ENCODE measurements at places on chromosomes 5 and 9.
A peak's percentile ranks its signal among the peaks of the same experiment; 100 is the strongest.

DNA sequence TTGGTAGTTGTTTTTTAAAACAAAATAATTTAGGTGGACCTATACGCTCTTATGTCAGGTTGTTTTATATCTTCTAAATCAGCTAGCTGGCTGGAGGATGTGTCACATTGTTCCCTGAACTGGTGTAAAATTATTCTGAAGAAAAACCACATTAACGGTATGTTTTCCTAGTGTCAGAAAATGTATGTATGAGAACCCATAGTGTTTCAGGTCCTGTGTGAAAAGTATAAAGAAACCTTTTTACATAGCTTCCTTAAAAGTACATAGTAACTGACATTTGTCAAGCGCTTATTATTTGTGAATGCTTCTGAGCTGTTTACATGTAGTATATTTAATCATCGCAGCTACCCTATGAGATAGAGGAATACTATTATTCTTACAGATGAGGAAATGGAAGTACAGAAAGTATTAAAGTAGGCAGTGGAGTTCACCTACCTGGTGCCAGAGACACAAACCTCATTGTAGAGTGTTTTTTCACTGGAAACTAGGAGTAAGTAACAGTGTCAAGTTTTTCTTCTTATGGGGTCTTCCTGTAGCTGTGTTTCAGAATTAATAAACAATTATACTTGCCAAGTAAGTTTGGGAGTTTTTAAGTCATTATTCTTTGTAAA, 10.4 kb upstream of the FAM120AOS start:
- DNase-seq: no peak

DNA sequence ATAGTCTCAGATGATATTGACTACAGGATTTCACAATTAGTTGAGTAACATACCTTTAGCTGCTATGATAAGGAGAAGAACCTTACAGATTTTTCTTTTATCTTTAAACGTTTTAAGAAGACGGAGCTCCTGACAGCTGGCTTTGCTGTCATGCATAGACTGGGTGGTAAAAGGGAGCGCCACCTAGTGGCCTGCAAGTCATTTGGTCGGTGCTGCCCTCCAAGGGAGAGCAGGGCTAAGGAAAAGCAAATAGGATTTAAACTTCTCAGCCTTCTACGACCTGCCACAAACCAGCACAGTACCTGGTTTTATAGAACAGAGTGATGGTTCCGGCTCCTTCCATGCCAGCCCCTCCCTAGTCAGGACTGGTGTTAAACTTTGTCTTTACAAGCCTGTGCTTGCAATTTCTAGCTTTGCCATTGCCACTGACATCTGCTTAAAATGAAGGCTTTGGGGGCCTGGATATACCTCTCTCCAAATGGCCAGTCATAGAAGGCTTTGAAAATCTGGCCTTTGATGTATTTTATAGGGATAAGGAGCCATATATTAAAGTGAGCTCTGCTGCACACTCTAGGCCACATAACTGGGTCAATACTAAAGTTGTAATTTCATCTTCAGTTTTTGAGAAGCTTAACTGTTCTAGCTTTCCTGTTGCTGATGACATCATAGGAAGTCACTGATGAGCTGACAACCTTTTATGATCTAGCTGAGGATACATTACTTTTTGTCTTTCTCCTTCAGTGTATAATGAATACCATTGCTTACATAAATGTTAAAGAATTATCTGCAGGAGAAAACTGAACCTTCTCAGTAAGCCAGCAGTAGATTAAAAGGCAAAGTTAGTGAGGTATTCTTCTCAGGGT, 31.1 kb upstream of the ADAMTSL1 start:
- DNase-seq: peak; percentile 2

DNA sequence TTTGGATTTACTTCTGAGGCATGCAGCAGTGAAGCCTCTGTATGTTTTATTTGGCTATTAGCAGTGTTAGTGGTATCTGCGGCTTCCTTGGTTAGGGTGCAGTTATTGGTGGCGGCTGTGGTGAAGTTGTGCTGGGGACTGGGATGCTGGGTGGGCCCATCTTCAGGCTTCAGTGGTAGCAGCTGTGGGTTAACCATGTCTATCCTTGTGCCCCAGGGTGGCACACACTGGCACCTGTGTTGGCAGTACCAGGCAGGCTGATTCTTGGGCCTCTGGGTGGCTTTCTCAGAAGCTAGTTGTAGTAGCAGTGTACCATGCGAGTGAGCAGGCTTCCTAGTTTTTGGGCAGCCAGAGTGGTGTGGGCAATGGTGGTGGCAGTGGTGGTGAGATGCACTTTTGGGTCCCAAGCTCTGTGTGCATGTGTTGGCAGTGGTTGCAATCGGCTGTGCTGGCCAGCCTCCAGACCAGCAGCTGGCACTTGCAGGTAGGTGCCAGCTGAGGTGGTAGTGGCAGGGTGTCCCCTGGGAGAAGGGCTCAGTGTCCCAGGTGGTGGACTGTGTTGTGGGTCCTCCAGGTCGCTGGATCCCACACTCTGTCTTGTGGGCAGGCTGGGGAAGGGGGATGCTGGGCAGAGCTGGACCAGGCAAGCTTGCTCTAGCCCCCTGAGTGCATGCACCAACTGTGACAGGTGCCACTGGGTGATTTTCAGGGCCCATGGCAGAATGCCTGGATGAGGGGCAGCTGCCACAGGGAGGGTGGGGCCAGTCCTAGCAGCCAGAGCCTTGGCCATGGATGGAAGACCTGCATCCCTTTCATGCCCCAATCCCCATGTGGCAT, 13.6 kb downstream of the AHRR start:
- DNase-seq: no peak

GRCh38 chr5:170273968-170274710, 23.4 kb downstream of the LCP2 start:
- no peak for DNase-seq

DNA sequence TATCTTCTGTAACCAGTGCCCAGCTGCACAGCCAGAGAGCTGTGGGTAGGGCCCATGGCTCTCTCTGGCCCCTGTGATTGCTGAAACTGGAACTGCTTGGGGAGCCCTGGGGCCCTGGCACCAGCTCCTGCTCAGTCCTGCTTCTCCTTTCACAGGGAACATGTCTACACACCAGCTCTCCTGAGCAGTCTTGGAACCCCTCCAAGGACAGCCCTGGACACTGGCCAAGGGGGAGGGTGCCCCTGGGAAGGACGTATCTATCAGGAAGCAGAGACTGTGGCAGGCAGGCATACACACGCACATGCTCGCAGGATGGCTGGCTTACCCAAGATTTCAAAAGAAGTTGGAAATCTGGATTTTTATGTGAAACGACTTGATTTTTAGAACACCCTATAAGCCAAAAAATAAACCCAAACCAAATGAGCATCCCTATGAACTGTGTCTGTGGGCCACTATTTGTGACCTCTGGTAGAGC, 8.8 kb upstream of the TRAF1 start:
- DNase-seq: peak; percentile 63

- DNase-seq: no peak
These were observed 26.7 kb upstream of the SVEP1 start for GRCh38 chr9:110606179-110606790.

GRCh38 chr5:39570403-39571027, 145.7 kb upstream of the DAB2 start:
- no peak for DNase-seq

GRCh38 chr9:33081128-33081851, 4.8 kb upstream of the SMU1 start:
- peak; percentile 49 for DNase-seq

GRCh38 chr5:74482523-74482922, 158.0 kb downstream of the ENC1 start:
- no peak for DNase-seq

- no peak for DNase-seq
These were observed 171.6 kb downstream of the TARS1 start for GRCh38 chr5:33612386-33612785.

- peak; percentile 45 for DNase-seq
These were observed at the start of gene VCAN for GRCh38 chr5:83471405-83472212. VCAN (plus strand) TSS chr5:83471744; CDS start chr5:83483519, 11,775 bp downstream.

DNA sequence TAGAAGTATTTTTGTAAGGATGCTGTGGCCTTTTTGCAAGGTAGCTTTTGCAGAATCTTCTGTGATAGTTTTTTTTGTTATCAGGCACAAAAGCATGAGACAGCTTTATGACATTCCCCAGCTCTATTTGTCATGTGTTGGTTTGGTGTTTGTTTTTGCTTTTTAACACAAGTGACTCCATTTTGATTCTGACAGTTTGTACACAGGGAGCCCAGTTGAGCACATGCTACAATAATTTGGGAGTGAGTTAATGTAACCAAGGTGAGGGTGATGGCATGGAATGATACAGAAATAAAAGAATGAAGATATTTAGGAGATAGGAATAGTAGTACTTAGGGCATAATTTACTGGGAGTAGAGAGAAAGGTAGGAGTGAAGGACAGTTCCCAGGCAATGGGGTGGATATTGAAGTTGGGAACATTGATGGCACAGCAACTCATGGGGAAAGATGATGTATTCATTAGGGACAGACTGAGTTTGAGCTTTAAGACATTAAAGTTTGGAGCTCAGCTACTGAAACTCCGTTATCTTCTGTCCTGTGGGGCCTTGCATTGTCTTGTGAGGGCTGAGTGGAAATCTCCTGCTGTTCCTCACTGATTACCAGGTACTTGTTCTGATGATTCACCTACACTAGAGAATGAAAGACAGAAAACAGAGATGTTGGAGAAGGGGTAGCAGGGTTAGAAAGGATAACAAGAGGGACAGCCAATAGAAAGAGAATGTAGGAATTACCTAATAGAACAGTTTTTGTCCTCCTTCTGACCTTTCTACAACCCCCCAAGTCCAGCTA, 88.3 kb upstream of the CCDC112 start:
- no peak for DNase-seq
